D721Med (cell line): ENCODE measurements at places on chromosomes 4 and X.
A peak's percentile ranks its signal among the peaks of the same experiment; 100 is the strongest.

- DNase-seq, result no peak
These were observed 163.8 kb downstream of the ATRX start for GRCh38 chrX:77622233-77622632.

- no peak for DNase-seq
These were observed 304.6 kb downstream of the ARAP2 start for GRCh38 chr4:35939751-35940150.

DNA sequence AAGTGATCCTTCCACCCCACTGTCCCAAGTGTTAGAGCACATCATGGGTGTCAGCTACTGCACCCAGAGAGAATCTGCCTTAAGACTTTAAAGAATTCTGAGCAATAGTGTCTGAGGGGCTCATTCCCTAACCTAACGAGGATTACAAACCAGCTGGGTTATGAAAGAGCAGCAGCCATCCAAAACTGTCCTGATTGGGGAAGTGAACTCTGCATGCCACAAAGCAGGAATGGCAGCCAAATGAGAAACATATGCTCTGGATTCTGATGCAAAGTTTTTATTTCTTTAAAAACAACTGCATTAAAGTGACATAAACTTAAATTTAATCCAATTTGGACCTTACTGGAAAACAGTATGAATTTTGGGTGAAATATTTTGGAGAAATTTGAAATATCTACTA lies 103.2 kb downstream of the ANXA3 start:
- DNase-seq, result no peak

GRCh38 chrX:15931362-15931761 lies 76.7 kb upstream of the AP1S2 start:
- DNase-seq, result no peak

DNA sequence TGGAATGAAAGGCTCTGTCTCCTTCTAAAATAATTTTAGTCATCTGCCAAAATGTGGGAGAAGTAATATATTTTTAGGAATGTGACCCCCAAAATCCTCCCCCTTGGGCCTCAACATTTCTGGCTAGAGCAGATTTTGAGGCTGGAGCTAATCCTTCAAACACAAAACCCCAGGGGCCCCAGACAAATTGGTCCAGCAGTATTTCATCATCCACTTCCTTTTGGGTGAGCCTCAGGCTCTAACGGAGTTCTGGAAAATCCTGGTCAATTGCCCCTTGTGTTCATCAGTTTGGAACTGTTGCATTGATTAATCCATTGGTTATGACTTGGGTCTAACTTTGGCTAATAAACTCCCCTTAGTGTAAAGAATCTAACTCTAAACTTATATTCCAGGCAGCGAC lies 67.4 kb upstream of the PCDH19 start:
- no peak for DNase-seq

GRCh38 chr4:42282081-42282901 lies 115.0 kb upstream of the SHISA3 start:
- peak; percentile 42 for DNase-seq

DNA sequence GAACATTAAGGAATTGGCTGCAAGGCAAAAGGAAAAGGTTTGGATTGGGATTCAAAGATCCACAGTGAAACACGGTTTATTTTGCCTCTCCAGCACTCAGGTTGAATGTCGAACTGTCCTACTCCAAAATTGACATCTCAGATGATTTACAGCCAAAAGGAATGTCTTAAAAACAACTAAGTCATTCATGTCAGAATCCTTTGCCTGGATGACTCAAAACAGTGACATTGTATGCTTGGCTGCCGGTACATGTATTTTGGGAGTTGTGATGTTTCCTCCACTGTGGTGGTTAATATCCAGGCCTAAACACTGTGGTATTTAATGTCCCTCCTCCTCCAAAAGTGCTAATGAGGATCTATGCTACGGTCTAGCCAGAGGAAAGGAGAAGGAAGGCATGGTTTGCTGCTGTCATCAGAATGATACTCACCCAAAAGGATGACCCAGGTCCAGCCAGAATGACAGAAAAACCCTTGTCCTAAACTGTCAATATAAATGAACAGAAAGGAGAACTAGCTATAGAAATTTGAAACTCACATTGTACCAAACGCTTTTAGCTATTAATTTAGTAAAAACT lies 20.9 kb downstream of the PGM2 start:
- DNase-seq, result no peak

DNA sequence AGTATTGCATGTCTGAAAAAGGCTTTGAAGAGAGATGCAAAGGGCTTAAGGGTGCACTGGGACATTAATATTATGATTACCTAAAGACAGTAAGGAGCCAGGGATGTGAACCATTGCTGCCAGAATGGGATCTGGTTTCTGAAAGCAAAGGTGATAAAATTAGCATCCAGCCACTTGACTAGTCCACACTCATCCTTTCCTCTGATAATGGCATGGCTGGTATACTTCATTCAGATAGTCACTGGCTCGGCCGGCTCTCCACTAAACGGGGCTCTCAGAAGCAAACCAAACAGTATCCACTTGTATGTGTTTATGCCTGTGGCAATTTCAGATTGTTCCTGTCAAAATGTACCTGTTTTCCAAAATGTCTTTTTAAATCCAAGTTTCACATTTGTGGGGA lies 46.4 kb downstream of the MAMLD1 start:
- DNase-seq, result no peak

- no peak for DNase-seq
These were observed 20.8 kb downstream of the ENPP6 start for GRCh38 chr4:184196730-184197385.

DNA sequence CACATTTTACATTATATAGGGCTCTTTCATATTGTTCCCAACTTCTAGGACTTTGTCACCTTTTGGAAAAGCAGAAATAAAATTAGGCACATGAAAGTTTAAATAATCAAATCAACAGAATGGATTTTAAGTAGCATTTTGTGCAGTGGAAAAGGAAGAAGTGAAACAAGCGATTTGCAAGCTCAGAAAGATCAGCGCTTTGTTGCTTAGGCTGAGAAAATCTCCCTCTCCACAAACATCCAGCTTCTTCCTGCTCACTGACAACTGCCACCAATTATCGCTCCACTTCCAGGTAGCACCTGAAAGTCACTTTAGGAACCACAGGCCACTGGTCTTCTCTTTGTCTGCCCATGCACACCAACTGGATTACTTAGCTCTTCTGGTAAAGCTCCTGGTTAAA lies 2.0 kb upstream of the PDK3 start:
- DNase-seq, result no peak

DNA sequence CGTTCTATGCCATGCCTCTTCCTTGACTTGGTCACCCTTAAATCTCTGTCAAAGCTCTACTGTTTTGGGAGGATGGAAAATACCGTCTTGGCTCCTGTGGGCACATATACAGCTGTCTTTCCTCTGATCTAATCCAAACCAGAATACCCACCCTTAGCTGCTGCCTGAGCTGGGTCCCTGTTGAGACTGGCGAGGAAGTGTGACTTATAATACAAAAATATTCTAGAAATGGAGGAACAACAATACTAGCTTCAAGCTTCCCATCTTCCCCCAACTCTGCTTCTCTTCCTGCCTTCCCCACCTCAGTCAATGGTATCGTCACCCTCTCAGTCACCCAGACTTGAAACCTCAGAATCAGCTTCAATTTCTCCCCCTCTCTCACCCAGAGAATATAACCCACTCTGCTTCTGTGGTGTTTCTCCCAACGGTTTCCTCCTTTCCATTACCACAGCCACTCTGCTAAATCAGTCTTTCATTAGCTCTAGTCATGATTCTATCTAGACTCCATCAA lies 599 bp upstream of the IL2RG start:
- DNase-seq, result no peak

DNA sequence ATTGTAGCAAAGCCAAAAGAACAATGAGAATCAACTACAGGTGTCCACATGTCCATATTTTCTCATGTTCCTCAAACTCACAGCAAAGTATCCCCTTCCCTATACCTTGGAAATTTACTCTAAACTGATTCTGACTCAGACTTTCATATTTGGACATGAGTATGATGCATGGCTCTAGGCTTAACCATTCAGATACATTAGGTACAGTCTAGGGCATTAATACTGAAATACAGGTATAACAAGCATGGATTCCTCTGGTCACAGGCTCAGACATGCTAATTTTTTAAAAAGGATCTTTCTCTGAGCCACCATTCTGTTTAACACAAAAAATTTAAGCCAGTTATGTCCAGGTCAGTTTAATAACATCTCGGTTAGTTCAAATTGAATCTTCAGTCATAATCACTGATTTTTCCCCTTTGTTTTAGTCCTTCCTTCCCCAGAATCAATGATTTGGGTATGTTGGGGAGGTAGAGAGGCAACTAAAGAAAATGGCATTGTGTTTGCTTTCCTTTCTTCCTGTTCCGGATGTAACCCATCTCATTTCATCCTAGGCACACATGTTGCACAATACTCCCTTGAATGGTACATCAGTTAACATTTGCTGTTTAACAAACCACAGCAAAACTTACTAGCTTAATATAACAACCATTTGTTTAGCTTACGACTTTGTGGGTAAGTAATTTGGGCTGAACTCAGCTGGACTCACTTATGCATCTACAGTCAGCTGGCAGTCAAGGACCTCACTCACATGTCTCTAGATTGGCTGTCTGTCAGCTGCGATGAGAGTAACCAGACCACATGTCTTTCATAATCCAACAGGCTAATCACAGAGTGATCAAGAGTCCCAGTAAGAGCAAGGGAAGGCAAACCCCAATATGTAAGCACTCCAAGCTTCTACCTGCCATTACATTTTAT lies 75.3 kb upstream of the GRIA3 start:
- no peak for DNase-seq

- no peak for DNase-seq
These were observed 2.0 kb downstream of the PRKX start for GRCh38 chrX:3711331-3711917.

GRCh38 chrX:31909850-31910572 lies 838.2 kb upstream of the FTHL17 start:
- no peak for DNase-seq

- no peak for DNase-seq
These were observed 40.3 kb downstream of the GNL3L start for GRCh38 chrX:54570332-54570731.

DNA sequence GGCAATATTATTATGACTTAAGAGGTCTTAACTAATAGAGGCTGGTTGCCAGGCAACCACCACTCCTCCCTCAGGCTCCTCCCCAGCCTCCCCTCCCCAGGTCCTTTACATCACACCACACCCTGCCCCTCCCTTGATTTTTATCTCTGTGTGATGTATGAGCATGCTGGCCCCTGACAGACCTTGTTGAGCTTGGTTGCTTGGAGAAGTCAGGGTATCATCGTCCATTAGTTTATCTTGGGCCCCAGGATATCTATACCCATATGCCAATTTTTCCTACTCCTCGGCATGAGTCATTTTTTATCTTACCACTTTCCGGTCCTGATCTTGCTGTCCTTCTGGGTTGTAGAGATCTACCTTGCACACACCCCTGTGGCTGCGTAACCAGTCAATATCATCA lies 2.5 kb downstream of the AKAP4 start:
- DNase-seq, result no peak

DNA sequence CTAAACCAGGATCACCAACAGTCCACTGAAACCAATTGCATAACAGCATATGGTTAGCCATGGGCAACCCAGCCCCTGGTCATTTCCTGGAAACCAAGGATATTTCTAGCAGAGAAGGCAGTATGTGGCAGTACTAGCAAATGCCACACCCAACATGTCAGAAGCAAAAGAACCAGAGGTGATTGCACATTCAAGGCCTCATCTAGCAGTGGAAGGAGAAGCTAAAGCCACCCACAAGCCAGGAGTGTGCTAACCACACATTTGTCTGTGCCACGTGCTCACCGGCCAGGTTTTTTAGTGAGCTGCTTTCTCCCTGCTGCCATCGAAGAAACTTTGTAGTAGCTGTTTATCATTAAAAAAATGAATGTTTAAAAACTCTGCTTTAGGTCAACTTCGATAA lies 42.0 kb downstream of the TEC start:
- DNase-seq, result no peak

DNA sequence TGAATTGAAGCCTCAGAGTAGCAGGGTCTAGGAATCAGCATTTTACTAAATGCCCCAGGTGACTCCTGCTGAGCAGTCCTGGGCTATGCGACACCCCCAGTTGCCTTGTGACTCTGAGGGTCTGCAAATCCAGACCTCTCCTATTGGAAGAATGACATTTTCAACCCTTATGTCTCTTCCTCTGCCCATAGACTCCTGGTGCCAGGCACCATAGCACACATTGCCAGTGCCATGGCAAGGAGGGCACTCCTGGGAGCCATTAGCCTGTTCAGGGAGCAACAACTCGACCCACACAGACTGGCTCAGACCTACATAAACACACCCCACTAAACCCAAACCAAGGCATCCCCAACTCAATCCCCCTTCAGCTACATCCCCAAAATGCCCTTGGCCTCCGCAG lies 3.7 kb upstream of the JAKMIP1 start:
- no peak for DNase-seq

DNA sequence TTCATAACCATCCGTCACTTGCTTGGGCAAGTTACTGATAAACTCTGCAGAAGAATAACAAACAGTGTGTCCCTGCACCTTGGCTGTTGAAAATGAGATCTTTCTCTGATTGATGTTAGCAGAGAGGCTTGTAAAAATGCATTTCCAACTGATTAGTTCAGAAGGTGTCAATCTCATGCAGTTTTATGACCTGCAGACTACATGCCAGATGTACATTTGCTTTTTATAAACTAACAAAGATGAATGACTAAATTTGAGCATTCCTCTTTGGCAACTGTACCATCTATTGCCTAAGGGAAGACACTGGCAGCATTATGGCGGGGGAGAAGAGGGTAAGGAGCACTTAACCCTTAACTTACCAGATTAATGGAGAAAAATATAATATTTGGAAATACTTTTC lies 192.8 kb downstream of the DCTD start:
- no peak for DNase-seq

- no peak for DNase-seq
These were observed 109.8 kb downstream of the LUZP4 start for GRCh38 chrX:115399306-115399705.

- no peak for DNase-seq
These were observed 341.8 kb downstream of the RAPGEF2 start for GRCh38 chr4:159444678-159445077.

DNA sequence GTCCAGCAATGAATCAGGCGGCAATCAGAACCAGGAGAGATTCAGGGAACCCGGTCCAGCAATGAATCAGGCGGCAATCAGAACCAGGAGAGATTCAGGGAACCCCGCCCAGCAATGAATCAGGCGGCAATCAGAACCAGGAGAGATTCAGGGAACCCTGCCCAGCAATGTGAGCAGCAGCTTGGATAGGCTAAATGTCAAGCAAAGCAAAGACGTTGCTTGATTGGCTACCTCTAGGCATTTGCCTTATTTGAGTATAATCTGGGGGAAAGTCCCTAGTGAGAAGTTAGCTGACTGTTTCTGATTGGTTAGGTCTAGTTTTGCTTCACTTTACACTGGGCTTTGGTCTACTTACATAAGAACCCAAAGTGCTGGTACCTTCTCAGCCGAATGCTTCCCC lies 1212.2 kb upstream of the TENM3 start:
- no peak for DNase-seq

GRCh38 chrX:46279925-46280313 lies 265.3 kb downstream of the ZNF674 start:
- no peak for DNase-seq

DNA sequence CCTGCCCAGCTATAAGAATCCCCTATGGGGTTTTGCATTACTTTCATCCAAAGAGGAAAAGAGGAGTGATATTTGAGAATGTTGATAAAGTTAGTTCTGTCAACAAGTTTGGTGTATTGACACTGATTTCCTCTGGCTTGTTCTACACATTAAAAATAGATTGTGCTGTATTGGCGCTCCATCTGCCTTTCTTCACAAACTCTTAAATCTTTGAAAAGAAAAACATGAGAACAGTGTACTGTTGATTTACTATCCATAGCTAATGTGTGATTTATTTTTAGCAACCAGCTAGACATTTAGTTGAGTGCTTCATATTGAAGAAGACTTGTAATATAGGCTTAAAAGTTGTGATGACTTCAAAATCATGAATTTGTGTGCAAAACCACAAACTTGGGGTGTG lies 261.2 kb upstream of the ANKRD50 start:
- no peak for DNase-seq
